T-cell (primary cell): ENCODE measurements at places on chromosomes 6 and 20. TPM values are rescaled to one million over a fixed set of nuclear protein-coding genes. Genes with fewer than 3 reads are reported as not detected.

Gene SOD2
- total RNA-seq = 143 TPM

Gene HLA-DRA
- 63.4 TPM for total RNA-seq

Gene SEL1L2
- total RNA-seq = not detected

GRCh38 chr20:29306390-29307072 lies 1950.9 kb upstream of the DEFB115 start:
- no peak for DNase-seq

DNA sequence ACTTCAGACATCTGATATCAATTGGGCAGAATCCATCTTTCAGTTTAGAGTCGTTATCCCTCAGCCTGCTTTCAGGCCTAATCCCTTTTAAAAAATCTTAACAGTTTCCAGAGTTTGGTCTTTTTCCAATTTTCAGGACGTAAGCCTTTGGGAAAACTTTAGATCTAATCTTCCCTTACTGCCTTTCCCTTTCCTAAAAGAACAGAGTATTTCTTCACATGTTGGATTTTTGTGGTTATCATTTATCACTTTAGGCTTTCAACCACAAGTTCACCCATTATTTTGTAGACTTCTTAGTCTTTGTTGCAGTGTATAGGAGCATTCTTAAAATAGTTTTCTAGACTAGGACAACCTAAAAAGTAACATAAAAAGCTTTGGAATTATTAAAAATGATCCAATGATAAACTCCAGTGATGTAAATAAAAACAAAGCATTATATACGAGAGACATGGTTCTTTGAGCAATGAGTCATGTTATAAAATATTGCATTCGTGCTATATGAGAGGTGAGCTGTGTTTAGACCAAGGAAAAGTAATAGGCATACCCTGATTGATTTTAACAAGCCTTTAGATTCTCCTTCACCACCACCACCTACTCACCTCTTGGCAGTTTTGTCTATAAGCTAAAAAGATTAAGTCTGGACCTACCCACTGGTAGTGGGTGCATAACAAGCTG lies 90.4 kb upstream of the MCHR2 start:
- no peak for DNase-seq

Gene SNAP25
- 0.18 TPM for total RNA-seq
